Fibroblast of lung (primary cell): ENCODE measurements at places on chromosomes 2 and 18.

DNA sequence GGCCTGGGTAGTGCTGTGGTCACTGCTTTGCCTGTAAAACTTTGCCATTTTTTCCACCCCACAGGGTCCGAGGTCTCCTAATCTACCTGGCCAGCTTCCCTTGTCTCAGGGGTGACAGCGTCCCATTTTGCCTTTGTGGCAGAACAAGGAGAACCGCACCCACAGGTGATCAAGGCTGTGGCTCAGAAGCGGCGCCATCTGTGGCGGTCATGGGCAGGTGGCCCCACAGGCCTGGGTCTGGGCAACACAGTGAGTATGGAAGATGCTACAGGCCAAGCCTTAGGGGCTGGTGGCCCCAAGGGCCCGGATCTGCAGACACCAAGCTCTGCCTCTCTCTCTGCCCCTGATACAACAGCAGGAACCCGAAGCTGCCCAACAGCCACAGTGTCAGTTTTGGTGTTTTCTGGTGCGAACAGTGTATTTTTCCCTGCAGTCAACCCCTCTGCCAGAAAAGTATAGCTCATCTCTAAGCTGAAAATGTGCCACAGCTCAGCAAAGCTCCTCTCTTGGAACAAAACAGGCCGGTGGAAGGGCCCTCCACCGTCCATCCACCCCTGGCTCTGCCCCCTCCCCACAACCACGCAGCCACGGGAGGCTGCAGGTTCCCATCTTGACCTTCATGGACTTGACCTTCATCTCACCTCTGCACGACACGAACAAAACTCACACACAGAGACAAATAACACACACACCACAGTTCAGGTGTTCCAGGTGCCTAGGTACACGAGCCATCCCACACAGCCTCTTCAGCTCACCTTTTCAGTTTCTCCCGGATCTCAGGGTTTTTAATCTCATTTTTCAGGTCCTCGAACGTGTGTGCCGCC lies 96.7 kb downstream of the PXDN start:
- DNase-seq, result no peak

GRCh38 chr2:30178618-30179434 lies 32.0 kb downstream of the YPEL5 start:
- no peak for DNase-seq

DNA sequence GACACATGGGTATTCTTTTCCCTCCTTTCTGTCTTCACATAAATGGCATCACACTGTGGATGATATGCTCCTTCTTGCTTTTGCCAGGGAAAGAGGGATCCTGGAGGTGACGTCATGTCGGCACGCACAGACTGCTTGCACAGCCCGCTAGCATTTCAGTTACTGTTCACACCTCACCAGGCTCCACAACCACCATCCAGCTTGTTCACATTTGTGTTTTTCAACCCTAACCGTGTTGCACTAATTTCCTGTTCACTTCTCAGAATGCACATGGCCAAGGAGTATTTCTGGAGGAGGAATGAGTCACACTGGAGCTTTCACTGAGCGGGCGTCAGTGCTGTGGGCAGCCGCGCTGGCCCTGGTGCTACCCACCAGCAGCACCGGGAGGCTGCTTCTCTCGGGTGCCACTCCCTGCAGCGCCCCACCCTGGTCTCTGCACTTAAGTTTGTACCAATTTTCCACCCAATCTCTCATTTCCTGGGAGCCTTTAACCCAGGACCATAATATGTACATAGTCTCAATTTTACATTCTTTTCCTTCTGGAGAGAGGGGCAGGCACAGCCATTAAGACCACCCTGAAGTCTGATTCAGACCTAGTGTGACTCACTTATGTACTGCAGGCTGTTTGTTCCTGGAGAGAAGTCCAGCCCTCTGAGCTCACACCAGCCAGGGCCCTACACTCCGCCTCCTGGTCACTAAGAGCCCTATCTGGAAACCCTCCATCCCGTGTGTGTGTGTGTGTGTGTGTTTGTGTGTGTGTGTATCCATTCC lies 65.1 kb downstream of the MBP start:
- DNase-seq, result peak; percentile 95

DNA sequence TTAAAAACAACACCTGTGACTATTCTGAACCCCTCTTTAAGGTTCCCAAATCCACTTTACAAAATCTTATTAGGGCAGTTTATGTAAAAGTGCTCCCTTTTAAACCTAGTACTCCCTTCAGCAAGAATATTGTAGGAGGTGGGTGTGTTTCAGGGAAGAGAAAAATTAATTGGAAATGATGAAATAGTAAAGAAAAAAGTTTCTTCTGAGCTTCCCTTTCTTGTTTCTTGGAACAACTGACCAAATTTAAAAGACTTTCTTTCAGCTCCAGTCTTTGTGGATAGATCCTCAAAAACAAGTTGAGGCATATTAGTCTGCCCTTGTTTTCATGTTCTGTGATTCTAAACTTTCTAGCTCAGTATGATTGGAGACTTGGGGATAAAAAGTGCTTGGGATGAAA lies 3.0 kb downstream of the VWA3B start:
- no peak for DNase-seq

- DNase-seq, result no peak
These were observed 79.1 kb downstream of the ARHGEF4 start for GRCh38 chr2:130915595-130916437.

DNA sequence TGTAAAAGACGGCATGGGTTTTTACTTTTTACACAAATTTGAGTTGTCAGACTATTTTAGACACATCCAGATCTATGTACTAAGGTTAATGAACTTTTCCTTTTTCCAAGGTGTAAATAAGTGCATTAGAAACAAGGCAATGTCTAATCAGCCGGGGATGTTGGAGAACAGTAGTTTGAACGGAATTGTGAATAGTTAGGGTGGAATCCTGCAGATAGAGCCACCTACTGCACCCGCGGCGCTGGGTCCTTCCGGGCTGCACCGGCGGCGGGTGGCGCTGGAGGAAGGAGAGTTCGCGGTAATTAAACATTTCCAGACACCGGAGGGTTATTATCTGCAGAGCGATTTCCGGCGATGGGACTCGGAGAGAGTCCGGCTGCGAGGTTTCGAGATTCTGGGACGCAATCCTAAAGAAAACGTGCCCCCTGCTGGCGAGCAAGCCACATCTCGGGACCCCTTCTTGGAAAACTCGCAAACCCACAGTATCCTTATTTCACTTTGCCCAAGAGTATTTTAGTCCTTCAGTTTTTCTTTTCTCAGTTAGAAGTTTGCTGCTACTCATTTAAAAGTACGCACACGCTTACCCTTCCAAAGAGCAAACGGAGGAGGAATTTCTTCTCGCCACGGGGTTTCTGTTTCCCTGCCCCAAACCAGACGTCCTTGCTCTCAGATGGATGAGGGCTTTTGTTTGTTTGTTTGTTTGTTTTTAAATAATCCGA lies 4.5 kb upstream of the OSR1 start:
- DNase-seq, result peak; percentile 71

DNA sequence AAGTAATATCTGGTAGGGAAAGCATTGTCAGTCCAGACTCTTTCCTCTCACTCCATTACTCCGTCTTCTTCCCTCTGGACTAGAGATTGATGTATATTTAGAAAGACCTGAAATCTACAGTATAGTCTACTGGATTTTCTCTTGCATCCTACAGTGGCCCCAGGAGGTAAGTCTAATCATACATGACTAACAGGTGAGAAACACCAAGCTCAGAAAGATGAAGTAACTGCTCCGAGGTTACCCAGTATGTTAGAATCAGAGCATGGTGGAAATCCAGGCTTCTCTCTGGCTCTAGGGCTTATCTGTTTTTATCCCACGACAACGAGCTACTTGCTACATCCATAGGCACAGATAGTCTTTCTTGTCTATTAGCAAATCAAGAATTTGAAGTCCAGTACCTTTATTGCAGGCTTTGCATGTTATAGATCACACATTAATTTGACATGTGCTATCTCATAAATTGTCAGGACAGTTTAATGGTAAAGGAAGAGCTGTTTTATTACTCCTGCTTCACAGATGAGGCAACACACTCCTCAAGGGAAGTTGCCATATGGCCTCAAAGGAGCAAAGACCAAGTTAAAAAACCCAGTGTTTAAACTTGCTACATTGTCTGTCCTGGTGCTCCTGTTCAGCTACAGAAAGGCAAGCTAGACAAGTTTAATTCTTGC lies 484.3 kb downstream of the THSD7B start:
- no peak for DNase-seq

DNA sequence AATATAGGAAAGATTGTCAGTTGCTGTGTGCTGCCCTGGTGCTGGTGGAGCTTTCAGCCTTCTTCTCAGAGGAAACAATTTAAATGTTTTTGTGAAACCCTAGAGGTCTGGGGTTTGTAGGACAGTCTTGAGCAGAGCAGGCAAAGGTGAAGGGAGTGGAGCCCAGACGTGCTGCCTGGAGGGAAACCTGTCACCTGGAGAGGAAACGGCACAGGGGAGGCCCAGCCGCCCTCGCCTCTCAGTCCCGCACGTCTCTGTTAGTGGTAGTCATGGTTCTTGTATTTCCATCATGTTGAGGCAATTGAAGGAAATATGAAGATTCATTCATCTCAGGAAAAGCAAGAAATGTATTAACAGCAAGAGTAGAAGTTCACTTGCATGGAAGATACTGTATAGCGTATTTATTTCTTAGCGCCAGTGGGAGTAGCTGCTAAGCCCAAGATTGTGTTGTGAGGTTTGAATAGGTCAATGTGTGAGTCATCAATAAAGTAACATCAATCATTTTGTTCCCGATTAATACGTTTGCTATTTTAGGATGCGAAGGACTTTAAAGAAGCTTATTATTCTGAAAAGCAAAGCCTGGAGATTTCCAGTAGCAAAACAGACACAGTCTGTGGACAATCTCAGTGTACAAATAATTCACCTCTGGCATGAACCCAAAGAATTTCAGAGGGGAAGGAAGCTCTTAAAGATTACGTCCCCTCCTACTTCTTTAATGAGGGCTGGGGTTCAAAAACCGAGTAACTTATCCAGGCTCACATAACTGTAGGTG lies 70.4 kb downstream of the LRRFIP1 start:
- DNase-seq, result no peak

- DNase-seq, result no peak
These were observed 399.7 kb downstream of the CPS1 start for GRCh38 chr2:210956101-210956500.

DNA sequence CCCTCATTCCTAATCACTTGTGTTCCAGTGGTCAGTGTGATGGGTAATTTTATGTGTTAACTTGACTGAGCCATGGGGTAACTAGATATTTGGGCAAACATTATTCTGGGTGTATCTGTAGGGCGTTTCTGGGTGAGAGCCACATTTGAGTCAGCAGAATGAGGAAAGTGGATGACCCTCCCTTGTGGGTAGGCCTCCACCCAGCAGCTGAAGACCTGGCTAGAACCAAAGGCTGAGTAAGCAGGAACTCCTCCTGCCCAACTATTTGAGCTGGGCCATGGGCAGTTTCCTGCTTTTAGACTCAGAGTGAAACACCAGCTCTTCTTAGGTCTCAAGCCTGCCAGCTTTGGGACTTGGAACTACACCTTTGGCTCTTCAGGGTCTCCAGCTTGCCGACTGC lies 141.8 kb downstream of the ACKR3 start:
- peak; percentile 62 for DNase-seq

DNA sequence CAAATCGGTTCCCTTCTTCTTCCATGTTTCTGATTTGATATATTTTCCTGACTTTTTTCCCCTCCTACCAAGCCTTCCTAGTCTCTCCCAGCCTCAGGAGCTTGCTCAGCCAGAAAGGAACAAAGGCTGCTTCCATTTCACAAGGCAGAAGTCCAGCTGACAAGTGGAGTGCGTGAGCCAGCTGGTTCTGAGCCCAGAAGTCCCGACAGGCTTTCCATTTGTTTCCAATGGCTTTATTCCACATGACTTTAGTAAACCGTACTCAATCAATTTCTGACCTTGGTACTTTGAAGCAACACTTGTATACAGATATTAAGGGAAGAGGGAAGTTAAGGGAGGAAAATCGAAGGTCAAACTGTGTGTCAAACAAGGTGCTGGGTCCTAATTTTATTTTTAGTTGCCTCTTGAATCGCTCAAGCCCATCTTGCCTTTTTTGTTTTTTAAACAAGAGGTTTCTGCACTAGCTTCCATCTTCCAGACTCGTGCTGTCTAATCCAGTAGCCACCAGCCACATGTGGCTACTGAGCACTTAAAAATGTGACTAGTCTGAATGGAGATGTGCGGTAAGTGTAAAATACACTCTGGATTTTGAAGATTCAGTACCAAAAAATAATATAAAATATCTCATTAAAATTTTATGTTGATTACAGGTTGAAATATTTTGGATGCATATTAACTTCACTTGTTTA lies 36.2 kb downstream of the WIPF1 start:
- DNase-seq, result peak; percentile 86

DNA sequence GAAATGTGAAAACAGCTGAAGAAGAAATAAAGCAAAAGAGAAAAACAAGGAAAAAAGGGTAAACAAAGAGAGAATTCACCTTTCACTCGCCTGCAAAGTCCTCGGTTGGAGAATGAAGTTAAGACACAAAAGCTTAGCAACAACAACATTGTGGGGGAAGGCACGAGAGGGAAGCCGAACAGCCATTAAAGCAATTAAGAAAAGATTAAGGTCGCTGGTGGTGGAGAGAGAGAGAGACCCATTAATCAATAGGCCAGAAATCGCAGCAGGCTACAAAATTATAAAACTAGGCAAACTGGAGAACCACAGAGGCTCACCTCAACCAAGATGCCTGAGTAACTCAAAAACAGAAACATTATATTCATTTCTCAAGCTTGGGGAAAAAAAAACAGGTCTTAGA lies 120.0 kb upstream of the SIX3 start:
- no peak for DNase-seq

GRCh38 chr2:77005522-77005921 lies 516.7 kb downstream of the LRRTM4 start:
- DNase-seq, result no peak

GRCh38 chr18:4096486-4096885 lies 358.6 kb downstream of the DLGAP1 start:
- no peak for DNase-seq

- no peak for DNase-seq
These were observed 61.0 kb downstream of the LPIN1 start for GRCh38 chr2:11807156-11808015.

- DNase-seq, result no peak
These were observed 141.7 kb downstream of the GLI2 start for GRCh38 chr2:120877409-120877808.

DNA sequence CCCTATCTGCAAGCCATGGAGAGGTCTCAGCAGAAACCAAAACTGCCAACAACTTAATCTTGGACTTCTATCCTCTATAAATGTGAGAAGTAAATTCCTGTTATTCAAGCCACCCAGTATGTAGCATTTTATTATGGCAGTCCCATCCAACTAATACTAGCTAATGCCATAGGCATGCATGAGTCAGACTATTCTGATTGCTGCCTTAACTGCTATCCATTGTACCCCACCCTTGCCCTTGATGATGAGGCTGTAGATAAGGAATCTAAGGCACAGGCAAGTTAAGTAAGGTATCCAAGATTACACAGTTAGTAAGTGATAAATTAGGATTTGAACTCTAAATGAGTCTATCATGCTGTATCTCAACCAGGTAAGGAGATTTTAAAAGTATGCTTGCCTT lies 223.0 kb downstream of the UBE2E3 start:
- peak; percentile 75 for DNase-seq

- DNase-seq, result no peak
These were observed 19.6 kb upstream of the SULT1C3 start for GRCh38 chr2:108220191-108220590.
